ENCODE measurements at places on chromosomes 2 and 18. TPM values are rescaled to one million over a fixed set of nuclear protein-coding genes. Genes with fewer than 3 reads are reported as not detected.

Gene GCG
- not detected for total RNA-seq

Gene ZSWIM2
- total RNA-seq: not detected

Gene HYCC2
- total RNA-seq: 13.0 TPM

Gene ACMSD
- not detected for total RNA-seq

Gene PPM1G
- total RNA-seq: 98.0 TPM

Gene IL37
- total RNA-seq: not detected

Gene CAVIN2
- total RNA-seq: 18.6 TPM

Gene INPP1
- total RNA-seq: 11.0 TPM

Gene CYP26B1
- under 0.01 TPM for total RNA-seq

Gene IL36B
- total RNA-seq: not detected
